ENCODE measurements at places on chromosomes 5 and 9.

GRCh38 chr5:151700820-151701219 is 14.1 kb upstream of the SPARC start:
- no peak for DNase-seq

DNA sequence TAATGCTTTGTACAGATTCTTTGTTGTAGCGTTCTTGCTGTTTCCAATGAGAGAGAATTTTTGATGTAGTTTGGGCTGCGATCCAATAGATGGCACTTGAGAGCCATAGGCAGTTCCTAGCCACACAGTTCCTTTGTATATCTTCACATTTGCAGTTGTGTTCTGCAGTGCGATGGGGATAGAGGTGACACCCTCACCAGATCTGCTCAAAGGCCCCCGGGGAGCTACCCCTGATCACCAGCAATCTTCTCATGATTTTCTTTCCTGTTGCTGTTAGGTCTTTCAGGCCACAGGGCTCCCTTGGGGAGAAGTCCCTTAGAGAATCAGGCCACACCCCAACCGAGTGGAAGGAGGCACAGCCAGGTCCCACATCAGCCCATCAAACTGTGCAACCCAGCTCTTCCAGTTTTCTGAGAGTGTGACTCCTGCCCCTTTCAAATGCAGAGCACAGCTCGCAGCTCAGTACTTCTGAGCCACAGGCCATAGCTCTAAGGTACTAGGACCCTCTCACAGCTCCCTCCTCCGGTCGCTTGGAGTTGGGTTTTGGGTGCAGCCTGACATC is 353.7 kb downstream of the SLCO4C1 start:
- DNase-seq, result no peak

- DNase-seq, result no peak
Measured at GRCh38 chr5:86756839-86757238, 139.1 kb downstream of the COX7C start.

- no peak for DNase-seq
Measured at GRCh38 chr5:169268019-169268418, 32.9 kb downstream of the SLIT3 start.

GRCh38 chr9:132199056-132199455 is 37.2 kb downstream of the NTNG2 start:
- DNase-seq, result no peak

DNA sequence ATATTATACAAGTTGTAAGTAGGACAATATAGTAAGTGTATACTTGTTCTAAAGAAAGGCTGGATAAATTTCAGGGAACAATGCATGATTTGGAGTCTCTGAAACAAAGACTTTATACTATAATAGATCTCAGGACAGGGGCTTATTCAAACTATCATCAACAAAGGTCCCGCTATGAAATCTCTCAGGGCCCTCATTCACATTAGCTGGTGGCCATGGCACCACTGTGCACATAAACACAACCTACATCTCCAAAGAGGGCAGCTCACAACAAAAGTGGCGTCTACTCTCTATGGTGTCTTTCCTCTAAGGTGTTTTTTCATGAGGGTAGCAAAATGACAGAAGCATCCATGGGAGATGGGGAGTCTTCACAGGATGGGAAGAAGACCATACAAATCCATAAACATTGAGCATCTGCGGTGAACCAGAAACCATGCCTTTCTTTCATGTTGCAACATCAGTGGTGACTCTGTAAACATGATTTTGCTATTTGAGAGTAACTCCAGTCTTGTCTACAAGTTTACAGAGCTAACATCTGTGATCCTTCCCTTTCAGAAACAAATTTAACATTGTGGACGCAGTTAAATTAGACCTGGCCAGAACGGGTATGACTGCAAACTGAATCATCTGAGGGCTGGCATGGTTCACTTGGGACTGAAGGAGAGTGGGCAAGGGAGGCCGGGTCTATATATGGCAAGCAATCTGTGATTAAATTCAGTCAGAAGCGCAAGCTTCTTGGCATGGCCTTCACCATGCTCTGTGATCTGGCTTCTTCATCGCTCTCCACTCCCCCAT is 5.5 kb downstream of the TTLL11 start:
- no peak for DNase-seq

DNA sequence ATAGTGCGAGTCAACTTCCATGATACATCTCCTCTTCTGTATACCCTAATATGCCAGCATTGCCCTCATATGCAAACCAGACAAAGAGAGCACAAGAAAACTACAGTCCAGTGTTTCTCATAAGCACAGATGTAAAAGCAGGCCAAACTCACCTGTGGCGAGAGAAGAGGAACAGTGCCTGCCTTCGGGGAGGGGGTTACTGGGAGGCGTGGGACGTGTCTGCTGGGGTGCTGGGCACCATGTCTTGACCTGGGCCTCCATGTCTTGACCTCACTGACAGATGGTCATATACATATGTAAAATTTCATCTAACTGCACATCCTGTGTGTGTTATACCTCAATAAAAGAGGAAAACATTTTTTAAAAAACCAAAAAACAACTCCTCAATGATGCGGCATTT is 159.3 kb upstream of the PPP1R26 start:
- no peak for DNase-seq

DNA sequence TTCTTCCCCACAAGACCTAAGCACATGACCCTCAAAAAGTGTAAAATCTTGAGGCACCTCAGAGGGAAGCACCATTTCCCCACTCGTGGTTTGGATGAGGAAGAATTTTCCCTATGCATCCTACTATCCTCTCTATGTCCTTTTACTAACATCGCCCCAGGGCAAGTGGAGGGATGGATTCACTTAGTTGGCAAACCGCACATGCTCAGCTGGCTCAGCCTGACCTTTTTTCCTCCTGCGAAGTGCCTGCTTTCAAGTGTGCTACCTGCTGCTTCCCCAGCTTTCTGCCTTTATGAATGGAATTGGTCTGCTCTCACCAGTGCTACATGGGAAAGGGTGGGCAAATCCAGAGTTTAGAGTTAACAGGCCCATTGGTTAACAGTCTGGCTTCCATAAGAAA is 56.6 kb upstream of the IFNK start:
- DNase-seq, result no peak

DNA sequence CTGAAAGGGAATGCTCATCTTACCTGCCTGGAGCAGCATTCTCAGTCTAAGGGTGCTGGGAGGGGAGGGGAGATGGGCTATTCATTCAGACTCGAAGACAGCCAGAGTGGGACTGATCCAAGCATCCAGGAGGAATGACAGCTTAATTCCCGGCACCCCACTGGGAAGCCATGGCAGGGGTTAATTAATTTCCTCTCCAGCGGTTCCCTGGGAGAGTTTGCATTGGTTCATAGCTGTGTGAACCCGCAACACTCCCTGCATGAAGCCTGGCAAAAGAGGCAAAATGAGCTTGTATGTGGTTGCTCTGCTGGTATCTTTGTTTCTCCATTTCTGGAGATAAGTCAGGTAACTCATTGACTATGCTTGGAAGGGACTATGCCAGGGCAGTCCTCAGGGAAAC is 401.0 kb upstream of the SLC24A2 start:
- no peak for DNase-seq

DNA sequence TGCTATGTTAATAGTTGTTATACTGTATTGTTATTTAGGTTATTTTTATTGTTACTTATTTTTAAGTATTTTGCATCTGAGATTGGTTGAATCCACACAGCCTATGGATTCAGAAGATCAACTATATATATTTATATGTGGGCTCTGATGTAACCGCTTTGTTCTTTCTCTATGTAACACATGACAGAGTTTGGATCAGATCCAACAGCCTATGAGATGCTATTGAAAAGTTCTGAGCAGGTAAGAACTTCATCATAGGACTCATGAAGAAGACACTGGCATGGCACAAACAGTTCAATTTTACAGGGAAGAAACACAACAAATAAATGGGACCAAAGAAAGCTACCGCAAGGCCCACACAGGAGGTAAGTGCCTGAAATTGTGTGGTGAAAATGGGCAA is 93.4 kb downstream of the GNAQ start:
- DNase-seq, result no peak
